ENCODE measurements at places on chromosomes 11 and 22.

GRCh38 chr11:73495731-73496130 is 102.2 kb downstream of the FAM168A start:
- DNase-seq, result no peak

DNA sequence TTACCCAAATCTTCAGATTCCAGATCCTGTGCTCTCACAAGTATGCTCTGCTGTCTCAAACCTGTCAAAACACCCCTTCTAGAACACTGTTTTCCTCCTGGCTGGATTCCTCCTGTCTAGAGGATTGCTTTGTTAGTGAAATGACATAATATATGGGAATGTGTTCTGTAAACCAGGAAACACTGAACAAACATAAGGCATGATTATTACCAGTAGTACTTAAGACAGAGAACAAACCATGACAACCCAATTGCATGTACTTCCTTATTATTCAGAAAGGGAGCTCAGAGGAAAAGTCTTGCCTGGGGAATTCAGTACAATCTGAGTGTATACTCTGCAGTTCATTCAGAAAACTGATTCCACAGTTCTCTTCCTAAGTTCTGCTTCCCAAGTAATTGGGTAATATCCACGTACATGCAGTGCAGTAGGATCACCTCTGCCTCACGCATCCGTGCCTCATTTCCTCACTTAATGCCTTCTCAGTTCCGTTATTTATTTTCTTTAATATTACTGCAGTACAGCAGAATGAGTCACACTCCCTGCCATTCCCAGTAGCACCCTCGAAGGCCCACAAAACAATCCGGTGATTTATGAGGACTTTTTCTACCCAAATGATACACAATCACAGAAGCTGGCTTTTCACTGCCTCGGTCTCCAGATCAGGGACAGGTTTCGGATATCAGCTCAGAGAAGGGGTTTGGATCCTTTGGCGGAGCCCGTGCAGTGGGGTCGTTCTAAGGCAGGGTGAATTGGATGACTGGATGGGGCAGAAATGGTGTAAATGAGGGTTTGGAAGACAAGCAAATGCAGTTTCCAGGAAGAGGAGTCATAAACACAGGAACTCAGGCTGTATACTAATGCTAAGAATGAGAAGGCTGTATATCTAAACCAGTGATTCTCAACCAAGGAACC is 896.9 kb downstream of the KCNA4 start:
- DNase-seq, result no peak

GRCh38 chr11:74011360-74012073 is 2.6 kb upstream of the UCP3 start:
- DNase-seq, result no peak

DNA sequence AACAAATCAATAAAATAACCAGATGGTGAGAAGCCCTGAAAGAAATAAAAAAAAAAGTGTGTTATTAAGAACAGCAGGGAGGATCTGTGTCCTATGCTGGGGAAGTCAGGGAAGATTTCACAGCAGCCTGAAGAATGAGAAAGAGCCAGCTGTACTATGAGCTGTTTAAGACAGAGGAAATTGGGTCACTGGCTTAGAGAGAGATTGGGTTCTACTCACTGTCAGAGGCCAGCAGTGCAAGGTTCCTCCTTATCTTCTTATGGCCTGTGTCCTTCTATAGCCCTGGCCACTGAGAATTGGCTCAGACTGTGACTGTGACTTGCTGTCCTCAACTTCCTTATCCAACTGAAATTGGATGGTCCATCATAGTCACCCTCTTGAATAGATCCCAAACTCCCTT is 54.8 kb upstream of the FDX1 start:
- DNase-seq, result no peak

- DNase-seq, result no peak
These were observed 9.6 kb upstream of the CABP2 start for GRCh38 chr11:67532889-67533288.

DNA sequence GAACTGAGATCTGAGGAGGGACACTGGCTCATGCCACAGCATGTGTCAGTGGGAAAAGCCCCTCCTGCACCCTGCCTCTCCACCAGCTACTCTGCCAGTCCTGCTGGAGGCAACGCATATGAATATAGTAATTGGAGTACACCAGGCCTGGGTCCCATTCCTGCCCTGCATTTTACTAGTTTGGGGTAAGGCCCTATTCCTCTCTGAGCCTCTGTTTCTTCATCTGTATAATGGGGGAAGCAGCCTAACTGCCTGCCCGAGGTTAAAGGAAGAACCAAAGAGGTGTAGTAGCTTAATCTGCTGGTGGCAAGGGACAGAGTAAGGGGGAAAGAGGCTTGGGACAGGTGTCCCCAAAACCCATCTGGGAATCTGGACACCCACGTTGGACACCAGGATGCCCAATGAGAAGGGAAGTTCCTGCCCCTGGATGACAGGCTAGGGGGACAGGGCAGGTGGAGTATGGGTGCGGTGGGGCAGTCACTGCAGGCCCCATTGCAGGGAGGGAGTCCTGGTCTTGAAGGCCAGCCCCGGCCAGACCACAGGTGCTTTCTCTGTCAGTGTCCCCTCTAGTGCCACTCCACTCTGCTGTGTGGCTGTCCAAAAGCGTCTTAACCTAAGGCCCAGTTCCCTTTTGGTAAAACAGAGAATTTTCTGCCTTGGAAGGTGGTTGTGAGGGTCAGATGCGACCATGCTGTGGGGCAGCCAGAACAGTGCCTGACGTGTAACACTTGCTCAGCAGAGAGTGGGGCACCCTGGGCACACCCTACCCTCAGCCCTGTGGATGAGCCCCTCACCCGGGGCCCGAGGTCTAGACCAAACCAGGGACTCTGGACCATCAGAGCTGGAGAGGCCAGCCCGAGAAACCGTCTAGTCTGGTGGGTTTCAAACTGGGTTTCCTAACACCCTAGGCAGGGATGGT is 11.5 kb downstream of the TSKU start:
- DNase-seq, result no peak

- no peak for DNase-seq
These were observed 784 bp upstream of the SYNGR1 start for GRCh38 chr22:39348909-39349505.

- no peak for DNase-seq
These were observed 60.7 kb downstream of the RAB38 start for GRCh38 chr11:88114486-88115045.

DNA sequence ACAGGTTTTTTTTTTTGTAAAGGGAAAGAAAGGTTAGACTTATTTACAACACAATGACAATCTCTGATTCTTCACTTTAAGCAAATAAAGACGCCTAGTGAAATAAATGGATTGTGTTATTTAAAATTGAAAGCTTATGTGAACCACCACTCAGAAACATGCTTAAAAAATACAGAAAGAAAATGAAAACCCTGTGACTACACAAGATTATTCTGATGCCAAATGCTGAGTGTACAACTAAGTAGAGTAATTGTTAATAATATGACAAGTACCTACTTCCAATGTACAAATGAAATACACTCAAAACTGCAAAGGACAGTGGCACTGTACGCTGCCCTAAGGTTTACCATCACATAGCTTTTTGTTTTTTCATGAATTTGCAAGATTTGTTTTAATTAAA is 1.0 kb downstream of the BLID start:
- DNase-seq, result no peak

- no peak for DNase-seq
These were observed 872.8 kb downstream of the BRD1 start for GRCh38 chr22:48954781-48955311.

GRCh38 chr11:117005758-117006157 is 92.5 kb downstream of the SIK3 start:
- DNase-seq, result no peak

DNA sequence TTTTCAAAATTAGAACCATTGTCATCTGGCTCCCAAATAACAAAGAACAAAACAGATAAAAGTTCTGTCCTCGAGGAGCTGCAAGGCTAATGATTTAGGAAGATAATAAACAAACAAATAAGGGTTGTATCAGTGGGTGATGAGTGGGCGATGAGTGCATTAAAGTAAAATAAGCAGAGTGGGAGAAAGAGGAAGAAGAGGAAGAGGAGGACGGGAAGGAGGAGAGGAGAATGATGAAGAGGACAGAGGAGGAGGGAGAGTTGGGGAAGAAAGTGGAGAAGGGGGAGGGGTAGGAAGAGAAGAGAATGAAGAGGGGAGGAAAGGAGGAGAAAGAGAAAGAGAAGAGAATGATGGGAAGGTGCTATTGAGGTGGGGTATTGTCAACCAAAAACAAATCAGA is 33.4 kb upstream of the ISX start:
- no peak for DNase-seq

GRCh38 chr11:17542249-17542648 is 2.0 kb downstream of the USH1C start:
- DNase-seq, result no peak
